Fibroblast of skin of right biceps (primary cell): ENCODE measurements at places on chromosomes 5 and 9.

GRCh38 chr5:34685485-34686165, 29.5 kb downstream of the RAI14 start:
- peak; percentile 81 for DNase-seq

GRCh38 chr5:138180183-138180782, 1.4 kb downstream of the KIF20A start:
- peak; percentile 72 for DNase-seq

DNA sequence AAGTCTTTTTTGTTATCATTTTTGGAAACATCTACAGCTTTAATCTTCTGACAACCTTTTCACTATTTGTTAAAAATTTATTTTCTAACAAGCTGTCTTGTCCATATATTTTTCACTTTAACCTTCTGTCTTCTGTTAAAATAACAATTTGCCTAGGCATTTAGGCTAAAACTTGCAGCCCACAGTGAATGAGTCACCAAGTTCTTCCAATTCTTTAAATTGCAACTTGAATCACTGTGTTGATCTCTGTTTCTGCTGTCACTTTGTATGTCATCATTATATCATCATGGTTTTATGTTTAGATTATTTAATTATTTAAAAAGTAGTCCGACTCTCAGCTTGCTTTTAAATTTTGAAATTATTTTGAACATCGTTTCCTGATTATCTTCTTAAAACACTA, 473.8 kb upstream of the PTPRD start:
- DNase-seq, result peak; percentile 68

- DNase-seq, result no peak
These were observed 483.9 kb upstream of the BRINP1 start for GRCh38 chr9:119853126-119853525.

DNA sequence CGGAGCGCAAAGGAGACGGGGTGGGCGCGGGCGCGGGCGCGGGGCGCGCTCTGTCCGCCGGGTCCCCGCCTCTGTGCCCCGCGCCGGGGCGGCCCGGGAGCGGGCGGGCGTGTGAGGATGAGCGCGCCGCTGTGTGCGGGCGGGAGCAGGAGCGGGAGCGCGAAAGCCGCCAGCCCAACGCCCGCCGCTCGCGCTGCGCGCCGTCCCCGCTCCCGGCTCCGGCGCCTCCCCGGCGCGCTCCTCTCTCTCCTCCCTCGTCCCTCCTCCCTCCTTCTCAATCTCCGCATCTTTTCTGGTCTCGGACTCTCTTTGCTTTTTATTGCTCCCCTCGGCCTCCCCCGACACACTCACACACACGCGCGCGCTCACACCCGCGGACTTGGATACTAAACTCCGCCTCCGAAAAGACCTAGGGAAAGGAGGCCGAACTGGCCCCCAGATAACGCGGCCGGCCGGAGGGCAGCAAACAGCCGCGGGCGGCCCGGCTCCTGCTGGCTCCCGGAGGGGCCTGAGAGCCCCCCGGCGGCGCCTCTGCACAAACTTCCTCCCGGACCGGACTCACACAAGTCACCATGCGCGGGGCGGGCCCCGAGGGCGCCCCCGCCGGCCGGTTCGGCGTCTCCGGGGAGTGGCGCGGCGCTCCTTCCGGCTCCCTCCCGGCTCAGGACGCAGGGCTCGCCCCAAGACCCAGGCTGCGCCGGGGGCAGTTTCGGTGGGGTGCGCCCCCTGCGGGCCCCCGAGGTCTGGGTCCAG, at the start of gene FIBCD1:
Gene FIBCD1, minus strand, starts transcription at position 596 of the 753 bp plus-strand sequence. CDS start 640 bp downstream, outside the sequence.
- peak; percentile 44 for DNase-seq

- DNase-seq, result no peak
These were observed 41.4 kb downstream of the CDC42SE2 start for GRCh38 chr5:131305138-131305689.
